AG08395 (cell line): ENCODE measurements at places on chromosomes 2 and 18.

- no peak for DNase-seq
Measured at GRCh38 chr2:126797622-126798275, 100.9 kb upstream of the TEX51 start.

- DNase-seq: no peak
Measured at GRCh38 chr2:11330457-11331142, 13.8 kb downstream of the ROCK2 start.

DNA sequence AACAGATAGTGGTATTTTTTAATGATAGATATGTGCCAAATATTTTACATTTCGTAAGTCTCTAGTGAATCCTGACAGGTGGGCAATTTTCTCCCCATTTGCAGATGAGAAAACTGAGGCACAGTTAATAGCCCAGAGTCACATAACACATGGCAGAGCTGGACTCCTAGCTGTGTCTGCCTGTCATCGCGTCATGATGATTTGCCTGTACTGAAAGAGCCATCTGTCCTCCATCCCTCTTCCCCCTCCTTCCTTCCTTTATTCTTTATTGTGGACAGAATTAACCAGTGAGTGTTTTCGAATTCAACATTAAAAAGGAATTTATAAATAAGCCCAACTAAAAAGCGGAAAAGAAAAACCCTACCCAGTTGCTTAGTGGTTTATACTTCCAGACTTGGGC is 3.2 kb downstream of the DNAJB2 start:
- no peak for DNase-seq

DNA sequence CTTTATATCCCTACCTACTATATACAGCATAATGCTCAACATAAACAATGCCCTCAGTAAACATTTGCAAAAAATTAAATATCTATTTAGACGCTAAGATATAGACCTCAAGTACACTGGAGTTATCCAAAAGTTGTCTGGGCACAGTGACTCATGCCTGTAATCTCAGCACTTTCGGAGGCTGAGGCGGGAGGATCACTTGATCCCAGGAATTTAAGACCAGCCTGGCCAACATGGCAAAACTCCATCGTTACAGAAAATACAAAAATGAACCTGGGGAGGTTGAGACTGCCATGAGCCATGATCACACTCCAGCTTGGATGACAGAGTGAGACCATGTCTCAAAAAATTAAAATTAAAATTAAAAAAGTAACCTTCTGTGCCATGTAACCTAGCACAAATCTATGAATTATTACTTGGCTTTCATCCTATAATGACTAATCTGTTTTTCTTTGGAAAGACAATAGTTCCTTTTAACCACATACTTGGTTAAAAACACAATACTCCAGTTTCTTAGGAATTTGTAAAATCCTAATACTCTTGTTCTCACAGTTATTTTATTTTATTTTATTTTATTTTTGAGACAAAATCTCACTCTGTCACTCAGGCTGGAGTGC is 6.7 kb upstream of the TNFAIP6 start:
- DNase-seq: peak; percentile 44

DNA sequence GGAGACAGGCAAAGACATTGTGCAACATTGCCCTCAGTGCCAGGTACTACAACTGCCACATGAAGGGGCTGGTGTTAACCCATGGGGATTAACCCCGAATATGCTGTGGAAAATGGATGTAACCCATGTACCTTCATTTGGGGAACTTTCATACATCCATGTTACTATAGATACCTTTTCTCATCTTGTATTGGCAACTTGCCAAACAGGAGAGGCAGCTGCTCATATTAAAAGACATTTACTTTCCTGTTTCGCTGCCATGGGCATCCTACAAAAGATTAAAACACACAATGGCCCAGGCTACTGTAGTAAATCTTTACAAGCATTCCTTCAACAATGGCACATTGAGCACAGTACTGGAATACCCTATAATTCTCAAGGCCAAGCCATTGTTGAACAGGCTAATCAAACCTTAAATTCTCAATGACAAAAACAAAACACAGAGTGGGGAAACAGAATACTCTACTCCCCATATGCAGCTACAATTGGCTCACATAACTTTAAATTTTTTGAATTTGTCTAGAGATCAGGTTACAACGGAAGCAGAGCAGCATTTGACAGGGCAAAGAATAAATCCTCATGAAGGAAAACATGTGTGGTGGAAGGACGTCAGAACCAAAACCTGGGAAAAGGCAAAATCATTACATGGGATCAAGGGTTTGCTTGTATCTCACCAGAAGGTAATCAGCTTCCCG is 1723.5 kb upstream of the LRRTM1 start:
- DNase-seq: no peak

GRCh38 chr18:76656925-76657827 is 162.1 kb upstream of the ZNF516 start:
- DNase-seq: no peak

DNA sequence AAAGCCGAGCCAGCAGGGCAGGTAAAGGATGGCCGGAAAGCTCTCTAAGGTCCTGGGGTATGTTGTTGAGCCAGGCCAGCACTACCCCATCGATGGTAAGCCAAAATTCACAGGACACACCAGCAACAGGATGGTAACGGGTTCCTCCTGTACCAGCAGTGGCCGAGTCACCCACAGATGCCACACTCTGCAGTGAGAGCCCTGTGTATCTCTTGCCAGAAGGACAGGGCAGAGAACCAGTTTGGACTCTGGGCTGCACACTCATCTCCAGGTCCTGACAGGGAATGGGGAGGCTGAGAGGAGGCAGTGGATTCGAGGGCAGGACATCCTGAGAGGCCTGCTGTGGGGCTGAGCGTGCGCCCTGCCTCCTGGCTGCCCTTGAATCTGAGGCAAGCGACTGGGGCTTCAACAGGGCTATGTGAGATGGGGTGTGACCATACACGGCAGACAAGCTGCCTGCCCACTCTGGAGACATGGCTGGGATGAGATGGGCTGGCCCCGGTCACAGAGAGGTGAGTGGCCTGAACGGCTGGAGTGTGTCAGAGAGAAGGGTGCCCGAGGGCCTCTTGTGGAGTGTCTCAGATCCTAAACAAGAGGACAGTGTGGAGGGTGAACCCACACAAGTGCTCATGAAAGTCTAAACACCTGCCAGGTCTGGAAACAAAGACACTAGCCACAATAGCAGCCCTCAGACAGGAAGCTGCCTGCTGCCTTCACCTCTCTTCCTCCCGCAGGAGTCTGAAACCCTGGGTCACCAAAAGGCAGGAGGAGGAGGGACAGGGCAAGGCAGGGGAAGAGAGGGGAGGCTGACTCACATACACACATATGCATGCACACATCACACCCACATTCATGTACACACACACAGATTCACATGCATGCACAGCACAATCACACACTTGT is 182.3 kb downstream of the LOXHD1 start:
- DNase-seq: no peak

DNA sequence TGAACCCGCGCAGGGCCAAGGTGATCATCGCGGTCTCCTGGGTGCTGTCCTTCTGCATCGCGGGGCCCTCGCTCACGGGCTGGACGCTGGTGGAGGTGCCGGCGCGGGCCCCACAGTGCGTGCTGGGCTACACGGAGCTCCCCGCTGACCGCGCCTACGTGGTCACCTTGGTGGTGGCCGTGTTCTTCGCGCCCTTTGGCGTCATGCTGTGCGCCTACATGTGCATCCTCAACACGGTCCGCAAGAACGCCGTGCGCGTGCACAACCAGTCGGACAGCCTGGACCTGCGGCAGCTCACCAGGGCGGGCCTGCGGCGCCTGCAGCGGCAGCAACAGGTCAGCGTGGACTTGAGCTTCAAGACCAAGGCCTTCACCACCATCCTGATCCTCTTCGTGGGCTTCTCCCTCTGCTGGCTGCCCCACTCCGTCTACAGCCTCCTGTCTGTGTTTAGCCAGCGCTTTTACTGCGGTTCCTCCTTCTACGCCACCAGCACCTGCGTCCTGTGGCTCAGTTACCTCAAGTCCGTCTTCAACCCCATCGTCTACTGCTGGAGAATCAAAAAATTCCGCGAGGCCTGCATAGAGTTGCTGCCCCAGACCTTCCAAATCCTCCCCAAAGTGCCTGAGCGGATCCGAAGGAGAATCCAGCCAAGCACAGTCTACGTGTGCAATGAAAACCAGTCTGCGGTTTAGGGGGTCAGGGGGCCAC is 897 bp downstream of the GPR45 start:
- DNase-seq: no peak

- DNase-seq: no peak
Measured at GRCh38 chr2:160408173-160408958, 85.2 kb downstream of the RBMS1 start.

- DNase-seq: peak; percentile 64
Measured at GRCh38 chr2:102050854-102051391, 59.2 kb downstream of the IL1R2 start.
